ENCODE measurements at places on chromosomes 1 and 21. TPM values are rescaled to one million over a fixed set of nuclear protein-coding genes. Genes with fewer than 3 reads are reported as not detected.

HPDL gene
- total RNA-seq = 15.0 TPM

WDR64 gene
- 0.34 TPM for total RNA-seq

COL6A2 gene
- total RNA-seq = 50.5 TPM

PROK1 gene
- total RNA-seq = not detected

DNM3 gene
- 6.5 TPM for total RNA-seq

FAM151A gene
- total RNA-seq = not detected

SGIP1 gene
- 58.2 TPM for total RNA-seq

ABCD3 gene
- total RNA-seq = 48.3 TPM

VSIG8 gene
- total RNA-seq = not detected

CAPN9 gene
- not detected for total RNA-seq

MFSD2A gene
- total RNA-seq = 11.3 TPM

SEMA4A gene
- total RNA-seq = 0.67 TPM

LCE6A gene
- not detected for total RNA-seq

PADI4 gene
- total RNA-seq = not detected

EPHA2 gene
- 5.2 TPM for total RNA-seq

HCN3 gene
- 2.3 TPM for total RNA-seq

RO60 gene
- total RNA-seq = 159 TPM

TLR5 gene
- under 0.01 TPM for total RNA-seq

DFFB gene
- total RNA-seq = 11.6 TPM

CCDC30 gene
- 0.67 TPM for total RNA-seq

GPR25 gene
- total RNA-seq = not detected

C1orf141 gene
- total RNA-seq = not detected

CHRM3 gene
- 0.73 TPM for total RNA-seq

FHL3 gene
- 44.3 TPM for total RNA-seq

HHIPL2 gene
- total RNA-seq = under 0.01 TPM
